ENCODE measurements at places on chromosomes 2 and 18.
A peak's percentile ranks its signal among the peaks of the same experiment; 100 is the strongest.

- peak; percentile 60 for DNase-seq
These were observed 127.5 kb downstream of the NFATC1 start for GRCh38 chr18:79523206-79523735.

GRCh38 chr2:47688561-47688960, 94.4 kb upstream of the MSH6 start:
- no peak for DNase-seq

- no peak for DNase-seq
These were observed 1.1 kb upstream of the GAL3ST2 start for GRCh38 chr2:241775223-241776177.

DNA sequence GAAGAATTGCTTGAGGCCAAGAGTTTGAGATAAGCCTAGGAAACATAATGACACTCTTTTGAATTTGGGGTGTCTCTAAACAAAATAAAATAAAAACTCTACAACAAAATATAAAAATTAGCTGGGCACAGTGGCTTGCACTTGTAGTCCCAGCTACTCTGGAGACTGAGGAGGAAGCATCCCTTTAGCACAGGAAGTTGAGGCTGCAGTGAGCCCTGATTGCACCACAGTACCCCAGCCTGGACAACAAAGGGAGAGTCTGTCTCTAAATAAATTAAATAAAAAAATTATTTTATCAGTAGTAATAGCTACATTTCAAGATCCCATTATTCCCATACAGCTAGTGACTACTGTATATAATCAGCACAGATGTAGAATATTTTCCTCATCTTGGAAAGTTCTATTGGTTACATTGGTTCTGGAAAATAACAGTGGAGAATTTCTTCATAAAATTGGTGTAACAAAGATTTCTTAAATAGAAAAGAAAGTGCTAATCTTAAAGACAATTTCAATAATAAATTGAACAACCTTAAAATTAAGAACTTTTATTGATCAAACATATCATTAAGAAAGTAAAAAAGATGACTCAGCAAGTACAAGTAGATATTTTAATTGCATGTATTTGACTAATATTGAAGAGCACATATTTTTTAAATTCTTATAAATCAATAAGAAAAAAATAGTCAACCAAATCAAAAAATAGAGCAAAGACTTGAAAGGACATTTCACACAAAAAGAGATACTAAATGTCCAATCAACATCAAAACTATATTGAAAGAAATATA, 90.4 kb upstream of the KYNU start:
- no peak for DNase-seq

DNA sequence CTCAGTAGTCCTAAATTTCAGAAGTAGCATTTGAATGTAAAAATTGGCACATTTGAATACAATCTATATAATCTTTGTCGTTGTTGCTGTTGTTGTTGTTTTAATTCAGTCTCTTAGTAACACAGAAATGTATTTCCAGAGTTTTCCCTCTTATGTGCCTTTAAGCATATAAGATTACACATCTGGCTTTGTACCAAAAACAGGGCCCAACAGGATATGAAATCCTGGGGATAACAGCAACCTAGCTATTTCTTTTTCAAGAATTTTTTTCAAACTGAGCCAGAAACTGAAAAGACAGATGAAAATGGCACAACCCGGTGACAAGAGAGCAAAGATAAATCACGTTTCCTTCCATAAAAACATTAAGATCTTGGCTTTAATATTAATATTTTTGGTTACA, 906.7 kb downstream of the NRXN1 start:
- DNase-seq: no peak

DNA sequence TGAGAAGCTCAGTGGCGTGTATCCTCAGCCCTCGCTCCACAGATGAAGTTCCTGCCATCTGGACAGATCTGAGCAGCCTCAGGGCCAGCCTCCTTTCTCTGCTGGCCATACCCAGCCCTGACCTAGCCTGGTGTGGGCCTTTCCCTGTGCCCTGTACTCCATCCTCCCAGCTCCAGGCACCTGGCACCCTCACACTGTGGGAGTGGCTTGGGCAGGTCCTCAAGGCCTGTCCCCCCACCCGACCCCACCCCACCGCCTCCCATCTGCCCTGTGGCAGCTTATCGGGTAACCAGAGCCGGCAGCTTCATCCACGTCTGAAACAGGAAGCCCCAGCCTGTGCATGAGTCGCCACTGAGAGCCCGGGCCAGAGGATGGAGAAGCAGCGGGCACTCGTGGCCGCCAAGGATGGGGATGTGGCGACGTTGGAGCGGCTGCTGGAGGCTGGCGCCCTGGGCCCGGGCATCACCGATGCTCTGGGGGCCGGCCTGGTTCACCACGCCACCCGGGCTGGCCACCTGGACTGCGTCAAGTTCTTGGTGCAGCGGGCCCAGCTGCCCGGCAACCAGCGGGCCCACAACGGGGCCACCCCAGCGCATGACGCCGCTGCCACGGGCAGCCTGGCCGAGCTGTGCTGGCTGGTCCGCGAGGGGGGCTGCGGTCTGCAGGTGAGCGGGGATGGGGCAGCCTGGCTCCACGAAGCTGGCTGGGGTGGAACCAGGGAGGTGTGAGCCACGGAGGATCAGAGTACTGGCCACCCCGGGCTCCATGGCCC, at the start of gene ESPNL:
ESPNL (plus strand) TSS at position 292 of the 772 bp plus-strand sequence; CDS start at position 372, 80 bp downstream.
- DNase-seq: no peak

DNA sequence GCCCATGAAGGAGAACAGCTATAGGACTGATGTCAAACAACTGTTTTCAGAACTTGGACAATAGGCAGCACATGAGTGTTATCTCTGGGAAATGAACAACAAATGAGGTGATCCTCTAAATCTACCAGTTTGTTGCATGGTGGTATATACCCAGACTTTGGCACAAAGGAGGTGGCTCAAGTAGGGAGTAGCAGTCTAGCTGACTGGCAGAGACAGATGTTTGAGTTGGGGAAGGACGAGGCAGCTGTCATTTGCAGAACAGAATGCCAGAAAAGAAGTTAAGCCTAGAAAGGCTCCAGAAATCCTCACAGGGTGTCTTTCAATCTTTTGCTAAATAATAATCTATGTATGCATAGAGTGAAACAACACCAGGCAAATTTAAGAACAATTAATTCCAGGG, 47.4 kb downstream of the RPE start:
- DNase-seq: no peak

DNA sequence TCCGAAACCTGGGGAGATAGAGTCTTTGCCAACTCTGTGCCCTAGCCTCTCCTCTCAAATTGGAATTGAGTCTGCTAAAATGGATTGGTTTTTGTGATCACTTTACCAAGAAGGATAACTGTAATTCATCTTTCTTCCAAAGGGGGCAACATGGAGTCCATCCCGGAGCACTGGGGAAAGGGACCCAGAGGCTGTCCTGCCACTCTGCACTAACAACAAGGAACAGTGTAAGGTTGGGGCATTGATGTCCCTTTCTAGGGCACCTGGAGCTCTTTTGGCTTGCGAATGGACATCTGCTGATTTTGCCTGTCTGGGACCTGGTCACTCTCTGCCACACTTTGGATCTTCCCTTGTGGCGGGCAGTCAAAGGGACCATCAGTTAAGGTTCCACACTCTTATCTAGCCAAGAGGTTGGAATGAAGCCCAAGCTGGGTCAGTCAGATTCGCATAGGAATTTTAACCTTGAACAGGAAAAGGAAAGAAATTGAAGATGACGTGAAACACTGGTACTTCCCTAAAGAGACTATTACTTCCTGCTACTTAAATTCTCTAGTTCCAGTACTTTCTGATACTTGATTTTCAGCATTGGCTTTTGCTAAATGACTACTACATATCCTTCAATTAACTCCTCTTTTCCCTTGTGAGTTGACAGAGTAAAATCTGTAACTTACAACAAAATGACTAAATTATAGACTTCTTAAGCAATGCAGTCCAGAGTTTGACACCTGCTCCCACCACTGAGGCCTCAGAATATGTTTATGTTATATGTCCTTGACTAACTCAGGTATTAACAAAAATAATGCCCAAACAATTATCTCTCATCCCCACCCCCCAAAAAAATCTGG, 64.7 kb upstream of the KLF7 start:
- no peak for DNase-seq

GRCh38 chr2:97673915-97674283, 4.4 kb downstream of the C2orf92 start:
- DNase-seq: no peak

- DNase-seq: peak; percentile 46
These were observed 4.2 kb upstream of the SP100 start for GRCh38 chr2:230411570-230412370.

DNA sequence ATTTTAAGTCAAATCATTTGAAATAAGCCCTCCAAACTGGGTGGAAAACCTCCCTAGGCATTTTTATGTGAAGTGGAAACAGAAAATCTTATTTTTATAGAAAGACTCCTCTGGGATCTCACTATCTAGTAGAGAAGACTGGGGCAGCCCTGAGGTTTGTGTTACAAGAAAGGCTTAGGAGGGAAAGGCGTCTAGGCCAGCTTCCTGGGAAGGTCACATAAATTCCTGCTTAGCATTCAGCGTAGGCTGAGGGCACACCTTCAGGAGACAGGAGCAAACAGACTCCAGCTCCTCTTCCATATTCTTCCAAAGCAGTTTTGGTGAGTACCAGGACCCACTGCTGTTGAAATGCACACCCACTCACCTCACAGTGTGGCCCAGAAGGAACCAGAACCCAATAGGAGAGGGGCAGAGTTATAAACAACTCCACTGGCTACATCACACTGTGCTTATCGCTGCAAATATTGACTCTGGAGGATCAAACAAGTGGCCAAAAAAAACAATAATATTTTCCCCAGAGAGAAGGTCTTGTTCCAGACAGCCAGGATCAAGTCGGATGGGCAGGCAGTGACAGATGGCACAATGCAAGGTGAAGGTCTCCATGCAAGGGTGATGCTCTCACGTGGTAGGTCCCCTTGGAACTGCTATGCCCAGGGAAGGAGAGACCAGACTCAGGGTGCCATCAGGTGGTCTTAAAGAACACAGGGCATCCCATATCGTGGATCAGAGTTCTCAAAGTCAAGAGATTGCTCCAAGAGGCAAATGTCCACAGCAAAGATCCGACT, 17.7 kb upstream of the IGFBP2 start:
- DNase-seq: no peak

DNA sequence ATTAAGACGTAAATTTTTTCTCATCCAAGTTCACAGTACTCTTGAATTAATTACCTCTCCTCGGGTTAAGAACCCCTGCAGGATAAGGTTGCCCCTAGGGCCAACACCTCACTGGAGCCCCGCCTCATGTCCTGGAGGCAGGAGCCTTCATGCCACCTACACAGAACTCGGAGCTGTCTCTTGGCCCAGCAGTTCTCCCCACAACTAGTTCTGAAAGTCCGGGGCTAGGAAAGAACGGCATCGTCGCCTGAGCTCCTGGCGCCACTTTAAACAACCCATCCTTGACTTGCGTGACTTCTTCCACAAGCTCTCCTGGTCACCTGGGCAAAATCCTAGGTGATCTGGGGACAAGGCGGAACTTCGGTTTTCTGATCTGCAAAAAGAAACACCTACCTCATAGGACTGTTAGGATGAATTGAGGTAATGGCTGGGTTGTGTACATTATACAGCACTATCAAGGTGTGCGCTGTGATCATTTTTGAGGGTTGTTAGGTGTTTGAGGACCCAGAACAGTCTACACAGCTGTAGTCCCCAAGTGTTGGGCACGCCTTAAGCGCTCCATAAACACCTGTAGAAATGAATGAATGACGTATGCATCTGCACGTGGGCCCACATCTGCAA, 641 bp upstream of the ITGA6 start:
- no peak for DNase-seq

DNA sequence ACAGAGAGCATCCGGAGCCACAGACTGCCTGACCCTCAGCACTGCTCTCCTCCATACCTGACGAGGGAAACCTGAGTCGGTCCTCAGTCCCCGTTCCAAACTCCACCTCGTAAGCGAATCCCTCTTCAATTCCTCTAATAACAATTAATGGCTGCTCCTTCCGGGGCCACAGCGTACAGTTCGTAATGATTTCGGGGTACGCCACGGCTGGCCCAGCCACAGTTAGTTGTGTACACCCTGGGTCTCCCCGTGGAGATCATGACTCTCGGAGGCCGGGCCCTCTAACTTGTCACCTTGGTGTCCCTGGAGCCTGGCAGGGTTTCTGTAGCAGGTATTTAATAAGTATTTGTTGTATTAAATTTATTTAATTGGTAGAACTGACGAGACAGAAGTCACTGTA, 121.5 kb downstream of the EIPR1 start:
- DNase-seq: no peak

DNA sequence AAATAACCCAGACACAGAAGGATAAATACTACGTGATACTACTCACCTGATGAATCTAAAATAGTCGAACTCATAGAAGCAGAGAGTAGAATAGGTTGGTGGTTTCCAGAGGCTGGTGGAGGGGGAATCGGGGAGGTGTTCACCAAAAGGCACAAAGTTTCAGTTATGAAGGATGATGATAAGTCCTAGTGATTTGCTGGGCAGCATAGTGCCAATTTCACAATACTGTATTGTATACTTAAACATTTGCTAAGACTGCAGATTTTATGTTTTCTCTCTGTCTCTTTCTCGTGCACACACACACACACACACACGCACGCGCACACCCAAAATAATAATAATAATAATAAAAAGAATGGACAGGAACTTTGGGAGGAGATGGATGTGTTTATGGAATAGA, 220.3 kb upstream of the EPAS1 start:
- no peak for DNase-seq

DNA sequence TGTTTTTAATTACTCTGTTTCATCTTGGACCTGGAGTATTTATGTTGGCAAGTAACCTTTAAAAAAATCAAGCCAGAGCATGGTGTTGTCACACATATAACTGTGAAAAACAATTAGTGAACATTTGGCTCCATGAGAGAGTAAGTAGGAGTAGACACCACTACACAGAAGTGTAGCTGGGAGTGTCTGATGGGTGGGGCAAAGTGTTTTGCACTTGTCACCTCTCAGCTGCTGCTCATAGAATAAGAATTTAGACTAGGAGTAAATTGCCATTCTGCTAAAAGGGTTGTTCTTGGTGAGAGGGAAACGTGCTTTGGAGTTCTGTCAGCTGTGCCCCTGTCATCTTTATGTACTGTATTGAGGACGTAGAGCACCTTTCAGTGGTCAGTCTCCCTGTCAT, 114.5 kb downstream of the TTC27 start:
- DNase-seq: no peak

DNA sequence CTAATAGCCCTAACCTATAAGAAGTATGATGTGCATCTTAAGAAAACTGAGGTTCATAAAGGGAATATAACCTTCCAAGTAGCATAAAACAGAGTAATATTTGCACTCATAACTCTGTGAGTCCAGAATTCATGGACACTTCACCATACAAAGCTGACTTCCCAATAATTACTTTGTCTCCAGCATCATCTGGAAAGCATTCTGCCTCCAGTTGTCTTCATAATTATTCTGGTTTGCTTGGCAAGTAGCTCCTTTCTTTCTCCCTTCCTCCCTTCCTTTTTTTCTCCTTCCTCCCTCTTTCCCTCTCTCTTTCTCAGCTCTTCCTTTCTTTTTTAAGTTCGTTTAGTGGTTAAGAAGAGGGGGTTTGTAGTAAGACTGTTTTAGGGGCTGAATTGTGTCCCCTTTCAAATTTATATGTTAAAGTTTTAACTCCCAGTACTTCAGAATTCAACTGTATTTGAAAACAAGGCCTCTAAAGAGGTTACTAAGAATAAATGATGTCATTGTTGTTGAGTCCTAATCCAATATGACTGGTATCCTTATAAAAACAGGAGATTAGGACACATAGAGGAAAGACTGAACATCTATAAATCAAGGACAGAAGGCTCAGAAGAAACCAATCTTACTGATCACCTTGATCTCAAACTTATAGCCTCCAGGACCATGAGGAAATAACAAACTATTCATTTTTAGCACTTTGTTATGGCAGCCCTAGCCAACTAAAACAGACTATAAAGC, 28.9 kb downstream of the TFPI start:
- DNase-seq: no peak

- DNase-seq: no peak
These were observed 29.3 kb downstream of the AQP12A start for GRCh38 chr2:240720686-240721595.
